Natural killer cell (primary cell): ENCODE measurements at places on chromosomes 2 and 18.

GRCh38 chr2:36238106-36238505, 117.5 kb upstream of the CRIM1 start:
- no peak for DNase-seq

- peak; percentile 77 for DNase-seq
Measured at GRCh38 chr2:8303322-8303832, 378.5 kb upstream of the ID2 start.

DNA sequence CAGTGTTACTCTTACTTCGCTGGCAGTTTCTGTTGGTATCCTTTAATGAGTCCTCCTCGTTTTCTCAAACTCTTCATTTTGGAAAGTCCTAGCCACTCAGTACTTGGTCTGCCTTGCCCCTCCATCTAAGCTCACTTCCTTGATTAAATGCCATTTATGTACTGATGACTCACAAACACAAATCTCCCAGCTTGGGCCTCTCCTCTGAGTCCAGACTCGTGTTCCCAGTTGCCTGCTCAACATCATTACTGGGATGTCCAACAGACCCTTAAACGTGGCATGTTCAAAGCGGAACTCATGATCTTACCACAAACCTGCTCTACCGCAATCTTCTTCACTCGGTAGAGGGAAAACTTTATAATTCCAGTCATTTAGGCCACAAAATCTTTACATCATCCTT, 13.8 kb upstream of the CCDC68 start:
- no peak for DNase-seq

DNA sequence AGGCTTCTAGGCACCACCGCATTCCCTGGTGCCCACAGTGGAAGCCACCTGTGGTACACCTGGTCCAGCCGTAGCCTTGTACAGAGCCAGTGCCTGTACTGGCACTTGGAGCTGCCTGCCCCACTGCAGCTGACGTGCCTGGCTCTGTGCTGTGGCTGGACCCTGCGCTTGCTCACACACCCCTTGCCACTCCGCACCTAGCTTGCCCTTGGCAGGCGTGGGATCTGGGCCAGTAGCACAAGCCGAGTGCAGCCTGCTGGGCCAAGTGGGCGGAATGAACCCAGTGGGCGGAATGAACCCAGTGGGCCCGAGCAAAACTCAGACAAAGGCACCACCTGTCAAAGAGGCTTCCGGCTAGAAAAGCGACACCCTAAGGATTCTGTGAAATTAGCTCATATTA, 126.3 kb downstream of the ARHGAP28 start:
- DNase-seq = no peak

DNA sequence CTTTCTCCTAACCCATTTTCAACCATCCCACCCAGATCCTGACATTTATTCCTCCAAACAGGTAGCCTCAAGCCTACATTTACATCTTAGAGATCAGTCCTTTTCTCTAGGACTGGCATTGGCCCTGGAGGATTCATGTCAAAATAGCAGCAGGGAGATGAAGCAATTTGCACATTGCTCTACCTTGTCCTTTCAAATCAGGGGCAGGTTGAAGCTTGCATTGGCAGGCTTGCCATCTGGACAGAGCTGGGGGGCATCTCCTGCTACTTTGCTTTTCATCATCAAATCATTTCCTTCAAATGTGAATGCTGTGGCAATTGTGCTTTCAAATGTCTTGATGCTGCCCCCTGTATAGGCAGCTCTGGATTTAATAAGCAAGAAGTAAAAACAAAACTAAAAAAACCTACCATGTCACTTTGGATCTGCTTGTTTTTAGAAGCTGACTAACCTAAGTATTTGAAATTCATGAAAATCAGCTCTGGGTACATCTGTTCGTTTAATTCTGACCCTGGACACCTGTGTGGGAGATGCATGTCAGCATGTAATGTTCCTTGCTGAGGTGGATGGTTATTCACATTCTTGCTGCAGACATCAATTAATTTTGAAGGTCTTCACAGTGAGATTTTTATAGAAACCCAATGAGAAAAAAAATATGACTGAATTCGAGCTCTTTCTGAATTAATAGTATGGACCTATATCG, 47.9 kb downstream of the KIF5C start:
- DNase-seq = no peak

DNA sequence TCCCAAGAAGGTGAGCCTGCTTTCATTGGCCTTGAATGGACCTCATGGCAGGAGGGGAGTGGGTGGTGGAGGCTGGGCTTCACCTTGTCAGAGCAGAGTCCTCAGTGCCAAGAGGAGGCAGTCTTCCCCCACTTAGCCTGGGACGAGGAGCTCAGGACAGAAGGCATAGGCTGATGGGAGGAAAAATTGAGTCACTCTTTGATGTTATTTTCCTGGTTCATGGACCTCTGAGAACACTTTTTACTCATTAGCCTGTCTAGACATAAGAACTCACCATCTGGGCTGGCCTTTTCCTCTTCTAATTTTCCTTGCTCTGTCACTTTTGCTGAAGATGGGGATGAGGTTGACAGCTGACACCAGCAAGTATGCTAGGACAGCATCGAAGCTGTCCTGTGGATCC, 225.7 kb upstream of the TNP1 start:
- DNase-seq = no peak

GRCh38 chr18:45825258-45826044, at the start of gene SIGLEC15:
SIGLEC15 (plus strand) TSS chr18:45825675; CDS start chr18:45825729, 54 bp downstream.
- no peak for DNase-seq

GRCh38 chr2:120776649-120777048, 41.0 kb downstream of the GLI2 start:
- DNase-seq = no peak

GRCh38 chr2:169860149-169860548, 32.9 kb downstream of the UBR3 start:
- DNase-seq = no peak
